ENCODE measurements at places on chromosomes 12 and 14.
A peak's percentile ranks its signal among the peaks of the same experiment; 100 is the strongest.

DNA sequence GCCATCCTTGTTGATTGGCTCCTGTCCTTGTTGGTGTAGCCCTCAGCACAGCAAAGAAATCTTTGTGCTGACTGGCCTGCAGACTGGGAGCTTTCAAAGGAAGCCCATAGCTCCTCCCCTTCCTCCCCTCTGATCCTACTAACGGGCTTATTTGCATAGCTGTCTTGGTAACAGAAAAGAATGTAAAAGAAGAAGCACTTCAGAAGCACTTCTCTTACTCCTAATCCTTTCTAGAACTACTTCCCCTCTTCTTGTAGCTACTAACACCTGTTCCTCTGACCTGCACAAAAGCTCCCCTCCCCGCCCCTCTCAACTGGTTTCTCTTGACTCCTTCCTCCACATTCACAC is 14.3 kb upstream of the RIC8B start:
- peak; percentile 94 for DNase-seq

GRCh38 chr12:72509891-72510290 is 237.7 kb downstream of the TRHDE start:
- DNase-seq, result no peak

DNA sequence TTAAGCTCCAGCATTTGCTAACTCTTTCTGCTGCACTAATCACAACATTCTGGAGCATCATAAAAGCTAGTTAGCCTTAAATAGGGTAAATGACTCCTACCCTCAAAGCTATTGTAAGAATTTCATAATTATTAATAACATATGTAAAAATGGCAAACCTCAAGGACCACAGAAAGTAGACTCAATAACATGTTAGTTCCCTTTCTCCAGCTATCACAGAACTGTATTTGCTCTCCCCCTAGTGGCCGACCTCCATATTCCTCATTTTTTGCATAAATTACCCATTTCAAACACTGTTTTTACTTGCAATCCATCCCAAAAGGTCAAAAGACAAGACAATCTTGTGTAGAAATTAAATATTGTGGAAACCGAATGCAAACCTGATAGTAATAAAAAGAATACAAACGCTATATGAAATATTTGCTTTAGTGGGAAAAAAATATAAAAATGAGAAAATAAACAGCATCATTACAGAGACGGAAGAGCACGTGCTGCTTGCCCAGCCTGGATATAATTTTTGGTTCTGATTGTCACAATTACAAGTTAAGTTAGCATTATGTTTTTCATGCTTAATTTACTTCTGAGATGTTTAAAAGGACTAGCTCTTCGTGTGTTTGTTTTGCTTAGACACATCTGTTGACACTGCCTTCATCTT is 97.9 kb downstream of the RERGL start:
- DNase-seq, result peak; percentile 82

DNA sequence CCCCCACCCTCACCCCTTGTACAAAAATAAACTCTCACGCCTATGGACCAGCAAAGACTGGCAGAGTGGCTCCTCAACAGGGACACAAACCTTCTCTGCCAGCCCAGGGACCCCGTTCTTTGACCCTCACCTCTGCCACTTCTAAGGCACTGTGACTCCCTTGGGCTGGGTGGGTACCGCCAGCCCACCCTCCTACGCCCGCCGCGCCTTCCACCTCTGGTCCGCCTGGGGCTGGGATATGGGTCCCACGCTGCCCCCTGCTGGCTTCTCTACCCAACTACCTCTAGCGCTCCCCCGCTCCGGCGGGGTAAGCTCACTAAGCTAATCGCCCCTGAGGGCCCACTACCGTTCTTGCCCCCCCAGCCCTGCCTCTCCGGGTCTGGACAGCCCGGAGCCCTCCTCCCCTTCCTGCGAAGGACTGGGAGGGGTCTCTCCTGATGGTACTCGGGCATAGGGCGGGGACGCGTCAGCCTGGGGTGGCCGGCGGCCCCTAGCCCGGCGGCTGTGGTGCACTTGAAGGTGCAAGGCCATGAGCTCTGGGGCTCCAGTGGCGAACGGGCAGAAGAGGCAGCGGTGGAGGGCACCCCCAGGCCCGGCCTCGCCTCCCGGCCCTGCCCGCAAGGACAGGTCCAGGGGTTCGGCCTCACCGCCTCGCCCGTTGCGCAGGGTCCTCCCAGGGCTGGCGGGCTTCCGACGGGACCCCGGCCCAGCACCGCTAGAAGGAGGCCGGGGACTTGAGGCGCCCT is 8.1 kb downstream of the ZNF219 start:
- peak; percentile 66 for DNase-seq

DNA sequence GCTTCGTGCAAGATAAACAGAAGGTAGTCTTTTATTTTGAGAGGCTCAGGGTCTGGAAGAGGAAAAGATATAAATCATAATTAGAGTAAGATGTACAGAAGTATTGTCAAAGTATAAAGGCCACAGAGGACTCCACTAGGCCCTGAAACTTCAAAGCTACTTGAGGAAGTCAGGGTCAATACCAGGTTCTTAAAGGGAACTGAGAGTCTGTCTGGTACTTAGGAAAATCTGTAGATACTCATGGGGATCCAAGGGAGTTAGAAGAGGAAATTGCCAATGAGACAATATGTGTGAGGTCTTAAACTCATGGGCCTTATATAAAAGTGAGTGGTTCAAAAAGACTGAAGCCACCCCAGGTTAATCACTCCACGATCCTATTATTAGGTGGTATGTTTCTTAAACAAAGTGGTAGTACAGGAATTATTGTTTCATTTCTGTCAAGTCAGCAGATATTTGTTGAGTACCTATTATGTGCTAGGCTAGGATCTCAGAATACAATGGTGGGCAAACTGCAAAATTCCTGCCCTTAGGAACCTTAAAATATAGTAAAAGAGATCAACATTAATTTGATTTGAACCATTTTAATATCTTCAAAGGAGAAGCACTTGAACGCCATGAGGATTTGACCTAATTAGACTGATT is 314.6 kb downstream of the ADAMTS20 start:
- DNase-seq, result no peak

DNA sequence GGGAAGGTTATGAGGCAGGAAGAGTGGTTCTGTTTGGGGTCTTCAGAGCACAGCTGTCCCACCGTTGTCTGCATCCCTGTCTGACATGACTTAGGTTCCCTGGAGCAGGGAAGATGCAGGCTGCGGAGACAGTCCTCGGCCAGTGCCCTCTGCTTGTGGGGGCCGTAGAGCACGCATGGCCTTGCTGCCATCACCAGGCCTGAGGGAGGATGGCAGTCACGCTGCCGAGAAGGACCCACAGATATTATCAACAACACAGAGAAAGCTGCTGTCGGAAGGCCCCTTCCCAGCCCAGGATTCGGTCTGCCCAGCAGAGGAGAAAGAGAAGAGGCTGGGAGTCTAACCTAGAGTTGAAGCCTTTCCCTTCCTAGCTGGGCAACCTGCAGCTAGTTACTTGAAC is 35.0 kb downstream of the ERH start:
- no peak for DNase-seq
